Endothelial cell of umbilical vein (primary cell): ENCODE measurements at places on chromosomes 3 and 15. TPM values are rescaled to one million over a fixed set of nuclear protein-coding genes. Genes with fewer than 3 reads are reported as not detected.

MOBP gene
- 0.44 and 2.0 TPM in 2 replicates for total RNA-seq

GOLGA8R gene
- total RNA-seq, result 2.0 and 2.2 TPM in 2 replicates

C15orf62 gene
- 0.38 and 0.44 TPM in 2 replicates for total RNA-seq

PAK6 gene
- total RNA-seq, result not detected in 2 replicates

ERC2 gene
- 15.5 and 17.8 TPM in 2 replicates for total RNA-seq

KLHL40 gene
- total RNA-seq, result not detected in 2 replicates

CLRN1 gene
- total RNA-seq, result not detected in 2 replicates

FSIP1 gene
- total RNA-seq, result 1.1 and 1.2 TPM in 2 replicates

GRCh38 chr3:123936400-123936799, 24.6 kb downstream of the CCDC14 start:
- H3K4me3 ChIP-seq, result no peak overlapping the region
- no peaks in the 10 kb centered on the region for H3K36me3 ChIP-seq
- no peaks in the 10 kb centered on the region for H3K4me1 ChIP-seq
- H3K27me3 ChIP-seq, result no peaks in the 10 kb centered on the region

- H3K27ac ChIP-seq, result no peak overlapping the region
- H3K36me3 ChIP-seq, result no peaks in the 10 kb centered on the region
- H3K4me1 ChIP-seq, result peaks cover 19% of the 10 kb centered on the region
- no peak for DNase-seq
- no peak overlapping the region for H3K4me3 ChIP-seq
- no peaks in the 10 kb centered on the region for H3K27me3 ChIP-seq
Measured at GRCh38 chr15:70726753-70727152, 36.6 kb downstream of the UACA start.

GRCh38 chr3:32278714-32279113, 40.2 kb downstream of the CMTM8 start:
- H3K4me1 ChIP-seq, result peaks cover 9% of the 10 kb centered on the region
- no peak for DNase-seq
- H3K27me3 ChIP-seq, result no peaks in the 10 kb centered on the region
- no peaks in the 10 kb centered on the region for H3K36me3 ChIP-seq
- no peak overlapping the region for H3K4me3 ChIP-seq
- no peak overlapping the region for H3K27ac ChIP-seq

DNA sequence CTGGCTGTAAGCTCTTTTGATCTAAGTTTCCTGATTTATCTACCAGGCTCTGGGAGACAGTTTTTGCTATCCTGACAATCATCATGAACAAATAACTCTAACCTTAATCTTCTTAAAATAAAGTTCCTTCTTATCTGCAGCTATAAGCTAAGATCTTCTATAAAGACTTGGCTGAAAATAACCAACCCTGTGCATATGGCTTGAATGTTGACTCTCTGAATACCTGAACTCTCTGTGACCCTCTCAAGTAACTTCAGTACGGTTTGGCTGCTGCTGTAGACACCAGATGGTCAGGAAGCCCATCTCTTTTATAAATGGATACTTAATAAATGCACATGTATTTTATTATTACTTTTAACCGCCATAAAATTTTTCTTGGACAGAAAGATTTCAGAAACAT, 412.4 kb upstream of the CBLB start:
- no peak overlapping the region for H3K4me3 ChIP-seq
- no peaks in the 10 kb centered on the region for H3K36me3 ChIP-seq
- DNase-seq, result no peak

DNA sequence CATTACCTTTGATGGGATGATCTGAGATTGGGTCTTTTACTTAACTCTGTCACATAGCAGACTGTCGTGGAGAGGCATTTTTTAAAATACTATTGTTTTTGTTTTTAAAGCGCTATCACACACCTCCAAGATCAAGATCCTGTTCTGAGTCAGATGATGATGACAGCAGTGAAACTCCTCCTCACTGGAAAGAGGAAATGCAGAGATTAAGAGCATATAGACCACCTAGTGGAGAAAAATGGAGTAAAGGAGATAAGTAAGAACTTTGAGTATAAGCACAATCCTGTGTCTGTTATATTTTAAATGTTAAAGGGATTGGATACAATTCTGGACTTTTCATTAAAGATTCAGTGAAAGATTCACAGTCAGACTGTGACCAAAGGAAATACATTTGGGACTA, 18.4 kb upstream of the ZBTB47 start:
- peaks cover 38% of the 10 kb centered on the region for H3K36me3 ChIP-seq
- H3K27me3 ChIP-seq, result no peaks in the 10 kb centered on the region
- H3K27ac ChIP-seq, result no peak overlapping the region
- peak; percentile 33 for DNase-seq

DNA sequence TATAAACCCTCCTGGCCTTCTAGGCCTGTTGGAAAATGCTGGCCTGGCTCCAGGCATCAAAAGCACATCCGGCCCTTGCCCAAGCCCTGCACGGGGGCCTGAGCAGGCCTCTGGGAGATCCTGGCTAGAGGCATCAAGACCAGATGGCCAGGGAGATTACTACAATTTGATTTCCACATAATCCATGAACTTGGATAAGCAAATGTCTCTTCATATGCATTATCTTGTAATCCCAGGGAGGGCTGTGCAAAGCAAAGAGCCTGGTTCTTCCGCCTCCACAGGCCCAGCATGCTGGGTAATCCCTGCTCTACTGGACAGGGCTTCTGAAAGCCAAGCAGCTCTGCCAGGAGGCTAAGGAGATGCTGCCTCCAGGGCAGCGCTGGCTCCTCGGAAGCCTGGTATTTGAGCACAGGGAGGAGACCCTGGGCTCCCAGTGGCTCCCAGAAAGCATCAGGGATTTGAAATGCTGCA, 18.2 kb downstream of the MRPL46 start:
- DNase-seq, result no peak
- peaks cover 3% of the 10 kb centered on the region for H3K4me1 ChIP-seq
- H3K27me3 ChIP-seq, result peaks cover 7% of the 10 kb centered on the region

DNA sequence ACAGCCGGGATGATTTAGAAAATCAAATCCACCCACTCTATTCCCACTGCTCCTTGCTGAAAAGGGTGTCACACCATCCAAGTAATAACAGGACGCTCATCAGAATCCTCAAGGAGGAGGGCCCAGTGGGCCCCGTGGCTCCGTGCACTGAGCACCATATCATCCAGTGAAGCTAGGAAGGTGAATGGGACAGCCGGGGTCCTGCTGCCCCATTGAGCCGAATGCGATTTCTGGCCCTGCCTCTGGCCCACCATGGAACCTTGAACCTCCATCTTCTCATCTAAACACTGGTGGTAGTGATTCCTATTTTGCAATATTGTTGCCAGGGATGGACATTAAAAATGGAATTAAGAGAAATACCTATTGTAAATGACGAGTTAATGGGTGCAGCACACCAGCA, 99.1 kb upstream of the SLC6A11 start:
- H3K36me3 ChIP-seq, result no peaks in the 10 kb centered on the region
- H3K27me3 ChIP-seq, result no peaks in the 10 kb centered on the region
- no peaks in the 10 kb centered on the region for H3K4me1 ChIP-seq
- H3K27ac ChIP-seq, result no peak overlapping the region
- H3K4me3 ChIP-seq, result no peak overlapping the region
- DNase-seq, result no peak

- H3K27ac ChIP-seq, result no peak overlapping the region
- no peak for DNase-seq
- peaks cover 4% of the 10 kb centered on the region for H3K27me3 ChIP-seq
Measured at GRCh38 chr15:43275740-43276562, 9.2 kb upstream of the TGM5 start.

- DNase-seq, result peak; percentile 63
- H3K27ac ChIP-seq, result peak overlapping the region; percentile 91
- peaks cover 45% of the 10 kb centered on the region for H3K4me1 ChIP-seq
Measured at GRCh38 chr3:156819842-156820691, 6.1 kb upstream of the LEKR1 start.

GRCh38 chr3:139440639-139441556, 35.4 kb downstream of the RBP2 start:
- H3K4me3 ChIP-seq, result no peak overlapping the region
- H3K4me1 ChIP-seq, result no peaks in the 10 kb centered on the region

DNA sequence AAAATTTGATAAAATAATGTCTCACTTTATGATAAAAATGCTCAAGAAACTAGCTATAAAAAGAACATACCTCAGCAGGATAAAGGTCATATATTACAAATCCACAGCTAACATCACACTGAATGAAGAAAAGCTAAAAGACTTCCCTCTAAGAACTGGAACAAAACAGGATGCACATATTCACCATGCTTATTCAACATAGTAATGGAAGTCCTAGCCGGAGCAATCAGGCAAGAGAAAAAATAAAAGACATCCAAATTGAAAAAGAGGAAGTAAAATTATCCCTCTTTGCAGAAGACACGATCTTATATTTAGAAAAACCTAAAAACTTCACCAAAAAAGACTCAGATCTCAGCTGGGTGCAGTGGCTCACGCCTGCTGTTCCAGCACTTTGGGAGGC, 34.0 kb downstream of the SENP7 start:
- no peaks in the 10 kb centered on the region for H3K27me3 ChIP-seq
- no peak for DNase-seq
- no peaks in the 10 kb centered on the region for H3K36me3 ChIP-seq
- no peak overlapping the region for H3K4me3 ChIP-seq

DNA sequence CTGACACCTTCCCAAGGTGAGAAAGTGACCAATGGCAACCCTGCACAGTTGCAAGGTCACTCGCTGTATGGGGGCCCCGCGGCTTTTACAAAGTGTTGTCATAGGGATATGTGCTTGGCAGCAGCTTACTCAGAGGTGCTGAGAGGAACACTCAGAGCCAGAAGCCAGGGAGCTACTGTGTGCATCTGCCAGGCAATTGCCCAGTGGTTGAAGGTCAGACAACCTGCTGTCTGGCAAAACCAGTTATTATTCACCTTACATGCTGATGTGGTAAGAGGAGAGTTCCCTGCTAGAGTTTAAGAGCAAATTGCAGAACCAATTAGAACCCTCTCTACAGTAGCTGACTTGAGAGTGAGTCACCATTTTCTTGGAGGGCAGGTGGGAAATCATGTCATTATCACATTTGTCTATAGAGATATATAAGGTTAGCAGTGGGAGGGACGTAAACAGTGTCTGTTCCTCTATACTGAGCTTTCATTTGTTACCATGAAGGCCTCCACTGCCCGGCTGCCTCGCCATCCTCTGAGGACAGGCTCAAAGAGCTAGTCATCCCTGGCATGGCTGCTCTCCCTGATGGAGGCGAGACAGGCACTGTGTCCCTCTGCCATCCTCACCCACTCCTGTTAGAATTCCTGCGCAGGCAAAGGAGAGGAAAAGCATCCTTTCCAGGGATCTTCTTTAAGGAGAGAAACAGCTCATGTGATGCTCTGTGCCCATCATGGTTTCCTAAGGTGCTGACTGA, 274.4 kb downstream of the PLCL2 start:
- H3K27ac ChIP-seq, result no peak overlapping the region
- peaks cover 9% of the 10 kb centered on the region for H3K36me3 ChIP-seq
- no peaks in the 10 kb centered on the region for H3K4me1 ChIP-seq

GRCh38 chr15:40582726-40583246, 11.3 kb upstream of the KNL1 start:
- no peak overlapping the region for H3K4me3 ChIP-seq
- no peaks in the 10 kb centered on the region for H3K4me1 ChIP-seq
- peak; percentile 10 for DNase-seq
- H3K27ac ChIP-seq, result no peak overlapping the region
- H3K27me3 ChIP-seq, result no peaks in the 10 kb centered on the region

- H3K27ac ChIP-seq, result no peak overlapping the region
- H3K36me3 ChIP-seq, result no peaks in the 10 kb centered on the region
- no peak overlapping the region for H3K4me3 ChIP-seq
- peaks cover 12% of the 10 kb centered on the region for H3K27me3 ChIP-seq
- peaks cover 5% of the 10 kb centered on the region for H3K4me1 ChIP-seq
Measured at GRCh38 chr3:50189274-50189673, 2.1 kb upstream of the GNAT1 start.

- no peak overlapping the region for H3K4me3 ChIP-seq
- peaks cover 6% of the 10 kb centered on the region for H3K27me3 ChIP-seq
- H3K36me3 ChIP-seq, result no peaks in the 10 kb centered on the region
Measured at GRCh38 chr3:133268726-133269134, 131.1 kb upstream of the BFSP2 start.

- no peak for DNase-seq
- no peak overlapping the region for H3K4me3 ChIP-seq
- H3K36me3 ChIP-seq, result no peaks in the 10 kb centered on the region
- no peaks in the 10 kb centered on the region for H3K27me3 ChIP-seq
- H3K4me1 ChIP-seq, result no peaks in the 10 kb centered on the region
Measured at GRCh38 chr3:46096781-46097180, 69.5 kb upstream of the XCR1 start.

DNA sequence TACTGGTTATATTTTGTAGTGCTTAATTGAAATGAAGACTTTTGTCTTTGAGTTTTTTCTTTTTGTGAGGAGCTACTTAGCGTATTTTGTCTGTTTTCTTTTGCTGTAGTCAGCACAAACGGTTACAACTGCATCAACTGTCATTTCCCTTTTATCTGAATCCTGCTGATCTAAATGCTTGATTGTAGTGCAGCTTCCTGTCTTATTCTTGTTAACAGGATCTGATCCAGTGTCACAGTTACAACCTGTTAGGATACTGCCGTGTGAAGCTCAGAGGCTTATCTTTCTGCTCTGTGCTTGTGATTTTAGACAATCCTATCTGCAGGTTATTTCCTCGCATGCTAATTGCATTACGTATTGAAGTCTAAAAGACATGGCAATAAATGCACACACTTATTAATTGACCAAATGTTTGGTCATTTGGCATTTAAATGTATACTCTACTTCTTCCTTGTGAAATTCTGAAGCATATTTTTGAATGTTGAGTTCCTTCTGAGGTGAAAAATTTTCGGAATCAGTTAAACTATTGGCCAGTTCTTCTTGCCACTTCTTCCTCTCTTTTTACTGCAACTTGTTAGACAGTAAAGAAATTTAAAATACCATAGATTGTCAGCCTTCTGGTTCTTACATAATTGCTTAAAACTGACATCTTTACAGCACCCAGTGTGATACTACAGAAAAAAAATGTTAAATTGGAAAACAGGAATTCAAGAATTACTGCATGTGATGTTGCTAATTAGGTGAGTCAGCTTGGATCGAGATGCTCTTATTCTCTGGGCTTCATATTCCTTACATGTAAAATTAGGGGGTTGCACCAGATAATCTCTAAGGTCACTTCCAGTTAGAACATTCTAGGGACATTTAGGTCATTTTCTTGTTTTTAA, 168.2 kb downstream of the MBNL1 start:
- peaks cover 10% of the 10 kb centered on the region for H3K36me3 ChIP-seq
- no peak overlapping the region for H3K4me3 ChIP-seq
- peaks cover 28% of the 10 kb centered on the region for H3K4me1 ChIP-seq
- DNase-seq, result peak; percentile 56

- peaks cover 1% of the 10 kb centered on the region for H3K27me3 ChIP-seq
- H3K27ac ChIP-seq, result no peak overlapping the region
- H3K36me3 ChIP-seq, result no peaks in the 10 kb centered on the region
- DNase-seq, result no peak
Measured at GRCh38 chr3:72115307-72115706, 330.4 kb upstream of the PROK2 start.
